GM23338 (cell line): ENCODE measurements at places on chromosomes 12 and 14. TPM values are rescaled to one million over a fixed set of nuclear protein-coding genes. Genes with fewer than 3 reads are reported as not detected.

DNA sequence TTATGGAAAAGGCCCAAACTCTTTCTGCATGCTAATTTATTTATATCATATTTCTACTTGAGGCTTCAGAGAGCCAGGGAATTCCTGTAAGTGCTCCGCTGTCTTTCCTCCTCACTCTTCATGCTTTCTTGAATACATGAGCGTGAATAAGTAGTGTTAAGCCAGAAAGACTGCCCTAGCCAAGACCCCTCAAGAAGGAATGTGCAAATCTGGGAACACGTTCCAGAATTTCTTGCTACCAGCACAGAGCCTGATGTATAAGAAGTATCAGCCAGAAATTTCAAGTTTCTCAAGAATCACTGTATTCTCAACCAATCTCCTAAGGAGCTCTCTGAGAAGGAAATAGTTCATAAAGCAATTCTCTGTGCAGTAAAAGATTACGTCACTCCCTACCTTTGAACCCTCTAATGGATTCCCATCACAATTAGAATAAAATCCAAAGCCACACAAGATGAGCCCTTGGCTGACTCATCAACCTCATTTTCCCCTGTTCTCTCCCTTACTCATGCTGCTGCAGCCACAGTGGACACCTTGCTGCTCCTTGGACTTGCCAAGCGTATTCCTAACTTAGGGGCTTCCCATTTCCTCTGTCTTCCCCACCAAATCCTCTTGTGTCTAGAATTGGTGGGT lies 6.9 kb upstream of the TSPAN8 start:
- no peak overlapping the region for H3K27ac ChIP-seq
- H3K27me3 ChIP-seq, result no peaks in the 10 kb centered on the region
- H3K4me3 ChIP-seq, result no peak overlapping the region
- no peak for DNase-seq
- peaks cover 6% of the 10 kb centered on the region; the same call in 1 of the 2 replicates for H3K36me3 ChIP-seq
- no peaks in the 10 kb centered on the region for H3K4me1 ChIP-seq

SLC25A47 gene
- total RNA-seq, result not detected in 2 replicates

MIP gene
- not detected in 2 replicates for total RNA-seq

- 0 out of 2 replicates have a peak overlapping the region, but pooled peaks have one; percentile 8 for H3K27ac ChIP-seq
- DNase-seq, result no peak
- H3K36me3 ChIP-seq, result no peaks in the 10 kb centered on the region
- H3K4me1 ChIP-seq, result peaks cover 28% of the 10 kb centered on the region
- no peaks in the 10 kb centered on the region for H3K27me3 ChIP-seq
- H3K4me3 ChIP-seq, result no peak overlapping the region
Measured at GRCh38 chr12:6367065-6367968, 8.0 kb downstream of the SCNN1A start.

DNA sequence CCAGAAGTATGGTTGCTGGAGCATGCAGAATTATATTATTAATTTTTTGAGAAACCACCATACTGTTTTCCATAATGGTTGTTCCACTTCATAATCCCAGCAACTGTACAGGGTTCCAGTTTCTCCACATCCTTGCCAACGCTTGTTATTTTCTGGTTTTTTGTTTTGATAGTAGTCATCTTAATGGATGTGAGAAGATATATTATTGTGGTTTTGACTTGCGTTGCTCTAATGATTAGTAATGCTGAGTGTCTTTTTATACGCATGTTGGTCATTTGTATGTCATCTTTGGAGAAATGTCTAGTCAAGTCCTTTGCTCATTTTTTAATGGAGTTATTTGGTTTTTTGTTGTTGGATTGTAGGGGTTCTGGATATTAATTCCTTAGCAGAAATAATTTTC lies 58.1 kb downstream of the DAAM1 start:
- no peak for DNase-seq
- peaks cover 12% of the 10 kb centered on the region; the same call in 1 of the 2 replicates for H3K4me1 ChIP-seq
- no peaks in the 10 kb centered on the region for H3K27me3 ChIP-seq
- H3K4me3 ChIP-seq, result no peak overlapping the region
